Cardiac atrium fibroblast (primary cell): ENCODE measurements at places on chromosomes 11 and 22. TPM values are rescaled to one million over a fixed set of nuclear protein-coding genes. Genes with fewer than 3 reads are reported as not detected.

Gene GLYAT
- total RNA-seq, result not detected in 2 replicates

Gene ZDHHC8
- 10.9 and 38.3 TPM in 2 replicates for total RNA-seq

Gene C11orf97
- total RNA-seq, result not detected in 2 replicates

Gene DGCR6
- 1.1 and 1.4 TPM in 2 replicates for total RNA-seq

Gene MLC1
- total RNA-seq, result 1.1 and 1.6 TPM in 2 replicates

Gene CCDC188
- total RNA-seq, result 0.49 and 10.1 TPM in 2 replicates

Gene IFITM10
- total RNA-seq, result 0.18 and 0.65 TPM in 2 replicates

Gene ALDH3B2
- not detected in 2 replicates for total RNA-seq

Gene KRTAP5-1
- not detected in 2 replicates for total RNA-seq

Gene QSER1
- total RNA-seq, result 8.8 and 16.7 TPM in 2 replicates

Gene SLC17A6
- total RNA-seq, result not detected in 2 replicates

Gene RIMBP3C
- 0.18 TPM in 1 of 2 replicates, not detected in the other for total RNA-seq

Gene ZNF214
- 1.8 and 5.8 TPM in 2 replicates for total RNA-seq

Gene INS
- not detected in 2 replicates for total RNA-seq

Gene CARNS1
- 0.49 TPM in 1 of 2 replicates, not detected in the other for total RNA-seq

Gene PICALM
- 209 and 215 TPM in 2 replicates for total RNA-seq

Gene POU2AF2
- total RNA-seq, result not detected in 2 replicates

Gene KDM4D
- total RNA-seq, result 0.72 and 1.9 TPM in 2 replicates

Gene C1QTNF6
- 20.1 and 20.4 TPM in 2 replicates for total RNA-seq

Gene KRTAP5-9
- total RNA-seq, result not detected in 2 replicates

Gene TRIM51
- not detected in 2 replicates for total RNA-seq

Gene EXPH5
- total RNA-seq, result not detected in 2 replicates

Gene OMP
- total RNA-seq, result not detected in 2 replicates

Gene HEPHL1
- under 0.01 TPM in 1 of 2 replicates, not detected in the other for total RNA-seq

Gene CCDC88B
- 2.4 TPM in 1 of 2 replicates, not detected in the other for total RNA-seq

Gene TMEM45B
- not detected in 2 replicates for total RNA-seq

Gene POLA2
- 2.7 and 5.3 TPM in 2 replicates for total RNA-seq

Gene ARSA
- 73.8 and 77.8 TPM in 2 replicates for total RNA-seq

Gene TRIM49
- not detected in 2 replicates for total RNA-seq

Gene SLC22A9
- not detected in 2 replicates for total RNA-seq

Gene P2RY2
- total RNA-seq, result not detected in 2 replicates

Gene GP1BB
- 10.9 TPM in 1 of 2 replicates, not detected in the other for total RNA-seq

Gene FGF19
- total RNA-seq, result not detected in 2 replicates

Gene SCGB1C1
- not detected in 2 replicates for total RNA-seq

Gene ZNF143
- 6.1 and 9.9 TPM in 2 replicates for total RNA-seq

Gene MS4A3
- total RNA-seq, result not detected in 2 replicates

Gene MRGPRE
- not detected in 2 replicates for total RNA-seq

Gene PDGFD
- 17.9 and 29.6 TPM in 2 replicates for total RNA-seq

Gene KCNK4
- total RNA-seq, result not detected in 2 replicates

Gene OSBPL5
- 32.9 and 33.5 TPM in 2 replicates for total RNA-seq

Gene GTSE1
- total RNA-seq, result 3.6 and 5.8 TPM in 2 replicates

Gene DERL3
- total RNA-seq, result under 0.01 and 0.16 TPM in 2 replicates

Gene SMARCB1
- total RNA-seq, result 72.4 and 83.8 TPM in 2 replicates
